ENCODE measurements at places on chromosomes 3 and 15. TPM values are rescaled to one million over a fixed set of nuclear protein-coding genes. Genes with fewer than 3 reads are reported as not detected.

Gene CTDSPL
- 21.8 TPM for total RNA-seq

Gene GOLGA8H
- 0.15 TPM for total RNA-seq

Gene SAMD7
- not detected for total RNA-seq

Gene GOLGA6L9
- 0.06 TPM for total RNA-seq

Gene ACSBG1
- not detected for total RNA-seq

Gene KBTBD8
- 0.31 TPM for total RNA-seq

Gene HRG
- total RNA-seq, result not detected

Gene SNTN
- not detected for total RNA-seq

Gene RAD51
- 1.7 TPM for total RNA-seq

Gene DBR1
- 10.8 TPM for total RNA-seq

Gene TMCC1
- 18.2 TPM for total RNA-seq

Gene MESP2
- total RNA-seq, result 1.3 TPM

Gene LRRK1
- total RNA-seq, result 15.3 TPM

Gene GOLGA8J
- not detected for total RNA-seq

Gene PCNP
- total RNA-seq, result 43.2 TPM

Gene FGF7
- 129 TPM for total RNA-seq

Gene ADAMTS7
- total RNA-seq, result 12.6 TPM

Gene CPNE9
- total RNA-seq, result not detected

Gene TMCO5A
- not detected for total RNA-seq

Gene GOLGA8Q
- total RNA-seq, result 0.06 TPM

Gene CX3CR1
- total RNA-seq, result not detected

Gene GOLGA8S
- total RNA-seq, result 0.39 TPM

Gene MNS1
- total RNA-seq, result 1.9 TPM

Gene GTF2E1
- 10.1 TPM for total RNA-seq

Gene SPATA16
- not detected for total RNA-seq

Gene LRTM1
- total RNA-seq, result not detected

Gene CP
- total RNA-seq, result 2.4 TPM

Gene CLN6
- total RNA-seq, result 10.6 TPM

Gene CD200
- 8.7 TPM for total RNA-seq

Gene B3GALNT1
- total RNA-seq, result 12.4 TPM

Gene CHRNA3
- not detected for total RNA-seq

Gene ACP3
- total RNA-seq, result 1.3 TPM

Gene ATP13A3
- 188 TPM for total RNA-seq

Gene PLS1
- total RNA-seq, result not detected

Gene DUOXA2
- total RNA-seq, result not detected

Gene CATSPER2
- total RNA-seq, result not detected

Gene RETNLB
- not detected for total RNA-seq

Gene PLSCR5
- total RNA-seq, result not detected

Gene TICRR
- total RNA-seq, result 0.69 TPM
